ENCODE measurements at places on chromosomes 1 and 21. TPM values are rescaled to one million over a fixed set of nuclear protein-coding genes. Genes with fewer than 3 reads are reported as not detected.

The CYP4B1 gene
- 0.08 TPM for polyA plus RNA-seq

The S100A14 gene
- 5.3 TPM for polyA plus RNA-seq

The CHODL gene
- polyA plus RNA-seq = 0.16 TPM

The HEYL gene
- 1.8 TPM for polyA plus RNA-seq

The LCE1F gene
- not detected for polyA plus RNA-seq

The GCSAML gene
- polyA plus RNA-seq = not detected

The NTPCR gene
- polyA plus RNA-seq = 22.6 TPM

- no peak for DNase-seq
These were observed 14.4 kb upstream of the BCL10 start for GRCh38 chr1:85290826-85291225.

- DNase-seq = no peak
These were observed 2.8 kb downstream of the PIGV start for GRCh38 chr1:26790551-26790953.

DNA sequence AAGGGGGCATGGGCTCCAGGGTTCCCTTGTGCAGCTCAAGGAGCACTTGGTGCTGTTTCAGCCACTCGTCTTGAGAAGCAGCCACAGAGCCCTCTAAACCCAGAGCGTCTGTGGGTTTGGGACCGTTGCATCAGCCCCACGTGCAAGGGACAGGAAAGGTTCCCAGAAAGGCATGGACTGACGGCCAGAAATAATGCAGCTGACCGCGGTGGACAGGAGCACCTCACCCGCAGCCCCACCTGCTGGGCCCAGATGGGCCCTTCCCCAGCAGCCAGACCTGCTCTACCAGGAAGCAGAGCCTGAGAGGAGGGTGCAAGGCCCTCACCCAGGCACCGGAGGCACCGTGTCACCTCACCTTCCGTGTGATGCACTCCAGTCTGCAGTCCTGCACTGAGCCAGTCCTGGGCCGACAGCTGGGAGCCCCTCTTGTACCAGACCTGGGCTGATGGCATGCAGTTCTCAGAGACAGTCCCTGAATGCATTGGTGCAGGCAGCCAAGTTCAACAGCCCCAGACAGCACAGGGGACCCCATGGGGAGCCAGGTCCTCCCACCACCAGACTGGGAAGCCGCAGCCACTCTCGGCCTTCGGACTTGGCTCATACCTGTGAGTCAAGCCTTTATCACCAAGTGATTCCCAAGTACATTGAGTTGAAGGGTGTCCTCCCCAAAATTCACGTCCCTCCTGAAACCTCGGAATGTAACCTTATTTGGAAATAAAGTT, 4.8 kb upstream of the TFF3 start:
- DNase-seq = no peak

- no peak for DNase-seq
These were observed at the start of gene S100A8 for GRCh38 chr1:153390938-153391710. S100A8 (minus strand) TSS chr1:153391073; CDS start chr1:153390535, 538 bp downstream.

GRCh38 chr1:156289857-156290256, 5.6 kb downstream of the GLMP start:
- no peak for DNase-seq

GRCh38 chr21:36605426-36605825, 93.5 kb upstream of the SIM2 start:
- no peak for DNase-seq

DNA sequence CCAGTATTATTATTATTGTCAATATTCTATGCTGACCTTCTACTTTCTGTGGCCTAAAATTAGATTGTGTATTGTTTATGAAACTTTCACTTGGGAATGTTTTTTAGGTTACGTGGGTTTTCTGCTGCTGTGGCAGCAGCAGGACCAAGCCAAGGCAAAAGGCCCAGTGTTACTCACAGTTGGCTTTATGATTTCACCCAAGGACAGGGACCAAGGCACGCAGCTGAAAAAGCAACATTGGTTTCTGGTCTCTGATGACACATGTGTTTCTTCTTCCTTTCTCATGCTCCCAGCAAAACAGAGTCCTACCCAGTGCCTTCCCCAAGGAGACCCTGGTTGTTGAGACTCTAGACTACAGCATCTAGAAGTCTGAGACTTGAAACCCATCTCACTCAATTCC, 413.7 kb downstream of the SETD4 start:
- no peak for DNase-seq

GRCh38 chr1:25430967-25431881, 527 bp downstream of the MACO1 start:
- DNase-seq = no peak

GRCh38 chr1:1081311-1082238, 7.5 kb upstream of the RNF223 start:
- no peak for DNase-seq

- no peak for DNase-seq
These were observed 183.5 kb downstream of the HMCN1 start for GRCh38 chr1:185917646-185918045.

DNA sequence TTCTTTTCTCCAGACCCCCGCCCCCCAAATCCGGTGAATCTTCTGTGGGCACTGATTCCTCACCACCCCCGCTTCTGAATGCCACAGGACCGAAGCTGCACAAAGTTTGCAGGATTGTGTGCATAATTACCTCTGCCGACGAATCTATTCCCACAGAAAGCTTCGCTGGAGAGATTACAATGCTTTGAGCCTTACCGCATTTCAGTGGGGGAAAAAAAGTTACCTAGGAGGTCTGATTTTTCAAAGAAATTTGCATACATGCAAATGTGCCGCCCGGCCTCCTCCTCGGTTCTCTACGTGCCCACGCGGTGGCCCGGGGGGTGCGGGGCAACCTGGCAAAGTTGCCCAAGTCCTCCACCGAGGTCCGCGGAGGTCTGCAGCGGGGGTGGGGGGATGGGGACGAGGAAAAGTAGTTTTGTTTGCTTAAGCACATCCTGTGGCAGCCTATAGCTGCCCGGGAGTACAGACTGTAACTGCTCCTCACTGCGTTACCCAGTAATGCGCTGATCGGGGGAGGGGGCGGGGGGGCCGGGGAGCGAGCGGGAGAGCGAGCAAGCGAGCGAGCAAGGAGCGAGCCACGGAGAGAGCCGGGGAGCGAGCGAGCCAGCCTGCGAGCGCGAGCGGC, 563 bp upstream of the NFIA start:
- no peak for DNase-seq
